ENCODE measurements at places on chromosomes 2 and 18.

GRCh38 chr18:74131124-74131523 lies 16.5 kb downstream of the FBXO15 start:
- no peak for DNase-seq
- H3K36me3 ChIP-seq, result no peaks in the 10 kb centered on the region
- H3K27me3 ChIP-seq, result no peaks in the 10 kb centered on the region
- no peak overlapping the region for H3K4me3 ChIP-seq
- H3K27ac ChIP-seq, result no peak overlapping the region
- no peaks in the 10 kb centered on the region for H3K4me1 ChIP-seq

GRCh38 chr2:20397811-20398447 lies 47.3 kb upstream of the PUM2 start:
- no peaks in the 10 kb centered on the region for H3K4me1 ChIP-seq
- no peak overlapping the region for H3K4me3 ChIP-seq
- H3K27ac ChIP-seq, result no peak overlapping the region
- no peak for DNase-seq

DNA sequence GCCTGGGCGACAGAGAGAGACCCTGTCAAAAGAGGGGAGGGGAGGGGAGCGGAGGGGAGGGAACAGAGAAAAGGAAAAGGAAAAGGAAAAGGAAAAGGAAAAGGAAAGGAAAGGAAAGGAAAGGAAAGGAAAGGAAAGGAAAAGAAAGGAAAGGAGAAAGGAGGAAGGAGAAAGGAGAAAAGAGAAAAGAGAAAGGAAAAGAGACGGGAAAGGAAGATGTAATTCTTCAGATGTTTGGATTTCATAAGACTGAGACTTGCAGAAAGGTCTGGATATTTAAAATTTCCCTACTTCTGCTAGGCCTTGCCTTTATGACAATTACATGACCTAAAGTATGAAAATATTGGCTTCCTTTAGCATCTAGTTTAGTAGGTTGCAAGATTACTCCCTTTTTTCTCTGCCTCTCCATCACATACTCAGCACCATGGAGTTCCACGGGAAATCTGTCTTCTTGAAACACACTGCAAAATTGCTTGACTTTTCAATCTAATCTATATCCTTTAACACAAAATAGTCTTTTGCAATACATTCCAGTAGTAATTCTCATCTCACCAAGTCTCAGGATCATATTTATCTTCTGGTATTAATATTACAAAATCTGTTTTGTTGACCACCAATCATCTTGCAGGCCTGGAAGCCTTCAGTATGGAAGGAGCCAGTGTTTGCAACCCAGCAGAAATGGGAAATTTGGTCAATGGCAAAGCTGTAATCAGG lies 383.5 kb downstream of the ZEB2 start:
- no peak for DNase-seq
- H3K27ac ChIP-seq, result no peak overlapping the region
- peaks cover 8% of the 10 kb centered on the region for H3K4me1 ChIP-seq
- H3K4me3 ChIP-seq, result no peak overlapping the region

DNA sequence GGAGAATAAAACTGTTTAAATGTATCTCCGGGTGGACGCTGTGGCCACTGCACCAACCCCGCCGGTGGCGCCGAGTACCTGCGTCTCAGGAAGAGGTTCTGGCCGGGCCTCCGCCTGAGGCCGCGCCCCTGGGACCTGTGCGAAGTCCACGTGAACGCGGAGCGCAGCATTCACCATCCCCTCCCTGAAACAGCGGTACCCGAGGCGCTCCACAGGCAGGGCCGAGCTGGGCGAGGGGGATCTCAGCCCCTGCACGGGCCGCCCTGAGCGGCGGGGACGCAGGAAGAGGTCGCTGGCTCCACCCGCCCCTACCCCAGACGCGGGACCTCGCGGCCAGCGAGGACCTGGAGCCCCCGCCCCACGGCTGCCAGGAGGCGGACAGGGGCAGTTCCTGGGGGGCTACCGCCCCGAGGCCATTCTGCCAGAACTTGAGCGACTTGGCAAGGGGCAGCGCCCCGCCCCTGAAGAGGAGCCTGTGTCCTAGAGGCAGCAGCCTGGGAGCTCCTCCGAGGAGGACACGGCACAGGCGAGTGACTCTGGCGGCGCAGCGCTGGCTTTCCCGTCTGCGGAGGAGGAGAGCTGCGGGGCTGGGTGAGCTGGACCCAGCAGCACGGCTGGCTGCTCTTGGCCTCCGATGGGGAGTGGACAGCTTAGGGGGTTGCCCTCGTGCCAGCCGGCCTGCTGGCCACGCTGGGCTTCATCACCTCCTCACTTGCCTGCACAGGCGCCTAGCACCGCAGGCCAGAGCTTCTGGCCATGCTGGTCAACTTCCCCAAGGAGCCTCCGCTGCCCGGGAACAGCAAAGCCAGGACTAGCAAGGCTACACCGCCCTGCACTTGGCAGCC lies 9.7 kb upstream of the TEKT4 start:
- peaks cover 19% of the 10 kb centered on the region for H3K27me3 ChIP-seq
- no peak overlapping the region for H3K27ac ChIP-seq
- H3K4me3 ChIP-seq, result no peak overlapping the region

GRCh38 chr18:58958628-58959027 lies 94.0 kb downstream of the ZNF532 start:
- H3K4me3 ChIP-seq, result no peak overlapping the region
- no peak for DNase-seq
- H3K27me3 ChIP-seq, result no peaks in the 10 kb centered on the region
- peaks cover 2% of the 10 kb centered on the region for H3K4me1 ChIP-seq

Data from astrocyte (in vitro differentiated cells and primary cell).